ENCODE measurements at places on chromosomes 2 and 18. TPM values are rescaled to one million over a fixed set of nuclear protein-coding genes. Genes with fewer than 3 reads are reported as not detected.

Gene CDC42EP3
- 33.5 TPM for total RNA-seq

Gene SLC9A4
- 0.07 TPM for total RNA-seq

Gene ITGA6
- 0.17 TPM for total RNA-seq

Gene IL36G
- not detected for total RNA-seq

Gene ZSWIM2
- not detected for total RNA-seq

Gene SGO2
- 5.3 TPM for total RNA-seq

Gene NEB
- 5.1 TPM for total RNA-seq

Gene ZNF385B
- not detected for total RNA-seq

Gene PDCD1
- total RNA-seq = 0.87 TPM

Gene CAPN14
- 6.0 TPM for total RNA-seq

Gene IL1RN
- not detected for total RNA-seq

Gene CDCA7
- total RNA-seq = 3.2 TPM

- no peak for DNase-seq
These were observed 13.0 kb upstream of the PROC start for GRCh38 chr2:127405255-127405610.

GRCh38 chr2:237057893-237058300 is 27.8 kb upstream of the COPS8 start:
- peak; percentile 36 for DNase-seq

GRCh38 chr2:181128199-181128598 is 147.8 kb downstream of the UBE2E3 start:
- no peak for DNase-seq

DNA sequence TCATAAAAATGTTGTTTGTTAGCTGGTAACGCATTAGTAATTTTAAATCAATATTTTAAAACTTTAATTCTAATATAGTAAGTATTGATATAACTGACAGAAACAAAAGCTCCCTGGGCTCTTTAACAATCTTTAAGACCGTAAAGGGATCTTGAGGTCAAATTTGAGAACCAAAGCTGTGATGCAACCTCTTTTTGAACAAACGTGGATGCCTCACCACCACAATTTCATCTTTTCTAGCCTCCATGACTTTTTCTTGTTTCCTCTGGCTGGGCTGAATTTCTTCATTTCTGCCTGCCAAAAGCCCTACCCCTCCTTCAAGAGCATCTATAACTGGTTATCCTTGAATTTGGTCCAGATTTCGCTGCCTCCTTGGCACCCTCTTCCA is 563 bp upstream of the POLE4 start:
- DNase-seq = no peak

- DNase-seq = no peak
These were observed 22.1 kb upstream of the LONRF2 start for GRCh38 chr2:100344433-100344832.

DNA sequence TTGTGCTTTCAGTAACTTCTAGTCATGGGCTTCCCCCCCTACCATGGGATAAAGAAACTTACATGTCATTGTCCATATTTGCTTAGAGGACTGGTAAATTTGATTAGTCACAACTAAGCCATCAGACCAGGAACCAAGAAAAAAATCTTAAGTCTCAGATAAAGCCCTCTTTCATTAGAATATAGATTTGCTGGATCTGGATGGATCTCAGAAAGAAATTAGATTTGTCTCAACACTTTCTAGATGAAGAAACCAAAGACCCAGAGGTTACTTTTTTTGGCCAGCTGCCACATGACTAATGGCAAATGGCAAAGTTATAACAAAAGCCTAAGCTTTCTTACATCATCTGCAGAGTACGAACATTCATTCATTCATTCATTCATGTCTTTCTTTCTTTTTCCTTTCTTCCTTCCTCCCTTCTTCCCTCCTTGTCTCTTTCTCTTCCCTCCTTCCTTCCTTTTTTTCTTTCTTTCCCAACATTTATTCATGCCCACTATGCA is 60.2 kb downstream of the CDCA7 start:
- no peak for DNase-seq

DNA sequence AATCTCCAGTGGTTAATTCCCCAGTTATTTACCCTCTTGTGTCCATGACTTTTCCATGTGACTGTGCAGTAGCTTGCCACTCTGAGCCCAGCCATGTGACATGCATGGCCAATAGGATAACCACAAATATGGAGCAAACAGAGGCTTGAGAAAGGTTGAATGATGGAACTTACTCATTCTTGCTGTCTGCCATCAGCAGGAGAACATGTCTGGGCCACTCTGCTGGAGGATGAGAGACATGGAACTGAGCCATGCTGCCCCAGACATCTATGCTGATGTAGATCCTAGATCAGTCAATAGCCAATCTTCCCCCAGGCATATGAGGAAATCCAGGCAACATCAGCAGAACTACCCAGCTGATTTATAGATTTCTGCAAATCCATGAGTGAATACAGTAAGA is 992.3 kb upstream of the FANCL start:
- no peak for DNase-seq

DNA sequence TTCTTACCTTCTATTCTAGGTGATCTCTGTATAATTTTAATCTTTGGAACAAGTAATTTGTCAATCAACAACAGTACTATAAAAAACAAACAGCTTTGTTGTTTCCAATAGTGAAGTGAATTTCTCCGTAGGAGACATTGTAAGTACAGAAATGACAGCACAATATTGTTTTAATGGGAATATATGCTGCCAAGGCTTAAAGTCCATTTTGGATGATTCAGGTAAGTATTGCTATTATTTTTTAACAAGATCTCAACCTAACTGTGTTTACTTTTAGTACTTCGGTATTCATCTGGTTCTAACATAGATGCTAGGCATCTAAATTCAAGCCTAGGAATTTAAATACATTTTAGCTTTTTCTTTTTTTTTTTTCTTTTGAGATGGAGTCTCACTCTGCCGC is 105.8 kb downstream of the MEP1B start:
- DNase-seq = no peak

DNA sequence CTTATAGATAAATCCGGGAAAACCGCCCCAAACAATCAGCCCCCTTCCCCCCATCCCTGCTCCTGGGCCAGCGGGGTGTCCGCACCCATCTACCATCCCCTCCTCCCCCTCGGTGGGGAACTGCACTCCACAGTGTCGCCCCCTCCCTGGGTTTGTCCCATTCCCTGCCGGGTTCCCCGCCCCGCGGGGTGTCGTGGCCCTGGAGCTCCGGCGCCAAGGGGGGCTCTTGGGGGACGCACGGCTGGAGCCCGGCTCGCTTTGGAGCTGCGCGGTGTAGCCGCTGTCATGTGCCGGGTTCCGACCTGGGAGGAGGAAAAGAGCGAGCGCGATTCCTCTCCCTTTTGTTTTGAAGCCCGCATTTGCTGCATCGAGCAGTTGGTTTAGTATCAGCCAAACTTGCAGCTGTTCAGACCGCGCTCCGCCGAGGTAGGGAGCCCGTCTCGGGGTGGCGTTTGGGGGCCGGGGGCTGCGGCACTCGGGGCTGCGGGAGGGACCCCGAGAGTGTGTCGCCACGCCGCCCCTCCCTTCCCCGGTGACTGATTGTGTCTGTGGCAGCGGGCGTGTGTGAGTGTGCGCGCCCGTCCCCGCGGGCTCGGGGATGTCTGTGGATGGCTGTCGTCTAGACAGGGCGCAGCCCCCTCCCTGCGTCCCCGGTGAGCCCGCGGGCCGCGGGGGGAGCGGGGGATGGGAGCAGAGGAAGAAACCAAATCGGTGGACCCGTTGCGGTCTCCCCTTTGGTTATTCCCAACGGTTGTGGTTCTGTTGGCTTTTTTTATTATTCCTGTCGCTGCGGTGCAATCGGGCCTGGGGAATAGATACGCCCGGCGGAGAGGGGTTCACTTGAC is 797 bp downstream of the CTIF start:
- DNase-seq = peak; percentile 46

DNA sequence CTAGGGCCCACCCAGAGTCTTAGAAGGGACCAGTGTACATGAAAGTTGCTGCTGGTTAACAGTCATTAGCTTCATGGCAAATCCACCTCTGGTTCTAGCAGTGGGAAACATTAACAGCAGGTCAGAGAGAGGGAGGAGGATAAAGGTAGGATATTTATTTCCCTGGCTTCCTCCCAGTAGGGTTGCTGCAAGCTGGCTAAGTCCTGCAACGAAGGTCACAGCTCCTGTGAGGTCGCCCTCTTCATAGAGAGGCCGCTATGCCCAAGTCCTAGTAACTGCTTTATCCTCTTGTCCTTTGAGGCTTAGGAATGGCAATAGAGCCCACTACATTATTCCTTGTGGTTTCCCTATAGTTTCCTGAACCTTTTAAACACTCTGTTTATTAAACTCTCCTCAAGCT is 84.0 kb upstream of the ACSL3 start:
- no peak for DNase-seq

DNA sequence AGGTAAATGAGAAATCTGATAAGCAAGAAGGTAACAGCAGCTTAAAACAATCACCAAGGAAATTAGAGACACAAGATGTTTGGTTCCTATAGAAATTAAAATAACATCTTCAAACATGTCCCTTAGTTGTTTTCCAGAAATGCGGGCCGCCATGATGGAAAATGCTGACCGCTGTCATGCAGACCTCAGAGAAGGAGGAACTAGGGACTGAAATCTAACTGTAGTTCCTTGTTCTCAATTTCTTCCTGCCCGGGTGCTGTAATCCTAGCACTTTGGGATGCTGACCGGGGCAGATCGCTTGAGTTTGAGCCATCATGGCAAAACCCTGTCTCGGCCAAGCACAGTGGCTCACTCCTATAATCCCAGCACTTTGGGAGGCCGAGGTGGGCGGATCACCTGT is 51.1 kb downstream of the TEX51 start:
- no peak for DNase-seq

GRCh38 chr2:57291209-57291608 is 755.4 kb upstream of the VRK2 start:
- DNase-seq = no peak

- no peak for DNase-seq
These were observed 465.6 kb downstream of the SOCS6 start for GRCh38 chr18:70754486-70754885.

GRCh38 chr2:229733611-229734245 is 19.4 kb upstream of the DNER start:
- DNase-seq = no peak

DNA sequence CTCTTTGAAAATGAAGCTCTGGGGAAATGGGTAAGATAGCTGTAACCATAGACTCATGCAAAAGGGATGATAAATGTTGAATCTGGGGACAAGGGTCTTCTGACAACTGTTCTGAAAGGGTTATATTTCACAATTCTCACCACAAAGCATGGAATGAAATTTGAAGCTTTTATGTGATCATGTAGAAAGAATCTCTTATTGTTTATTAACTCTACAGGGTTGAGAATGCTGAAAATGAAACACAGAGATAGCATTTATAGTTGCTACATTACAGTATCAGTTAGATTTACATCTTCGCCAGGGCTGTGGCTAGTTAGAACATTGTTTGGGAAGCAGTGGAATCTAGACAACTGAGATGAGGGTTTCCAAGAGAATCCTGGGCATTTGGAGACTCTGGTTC is 97.4 kb upstream of the LHCGR start:
- DNase-seq = no peak

- peak; percentile 77 for DNase-seq
These were observed 2.5 kb upstream of the MREG start for GRCh38 chr2:216015722-216016464.

DNA sequence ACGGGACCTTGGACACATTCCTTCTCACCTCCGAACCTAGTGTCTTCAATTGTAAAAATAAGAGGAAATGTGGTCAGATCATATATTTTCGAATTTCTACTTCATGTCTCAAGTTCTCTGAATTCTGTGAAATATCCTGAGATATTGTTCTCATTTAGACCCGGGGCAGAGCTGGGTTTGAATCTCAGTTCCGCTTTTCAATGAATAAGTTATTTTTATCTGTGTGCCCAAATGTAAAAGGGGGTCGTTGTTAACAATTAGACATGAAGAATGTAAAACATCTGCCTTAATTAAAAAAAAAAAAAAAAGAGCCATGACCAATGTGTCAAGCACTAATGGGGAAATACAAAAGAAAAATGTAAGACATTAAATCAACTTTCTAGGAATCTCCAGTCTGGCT is 48.9 kb upstream of the BCL11A start:
- no peak for DNase-seq

Measured in B cell (primary cell).